ENCODE measurements at places on chromosomes 13 and 19. TPM values are rescaled to one million over a fixed set of nuclear protein-coding genes. Genes with fewer than 3 reads are reported as not detected.

The ANKRD24 gene
- total RNA-seq, result 2.1 TPM

The CA11 gene
- 3.2 TPM for total RNA-seq

The MUC16 gene
- not detected for total RNA-seq

The CGB1 gene
- not detected for total RNA-seq

The ZNF565 gene
- 1.2 TPM for total RNA-seq

The CLEC17A gene
- total RNA-seq, result not detected

The SLC25A23 gene
- total RNA-seq, result 60.7 TPM

The IL12RB1 gene
- total RNA-seq, result 0.12 TPM

The PGLYRP1 gene
- not detected for total RNA-seq

The ZNF723 gene
- total RNA-seq, result not detected

The LRG1 gene
- 2.3 TPM for total RNA-seq

The SKA3 gene
- total RNA-seq, result 2.3 TPM

The TSHZ3 gene
- 5.9 TPM for total RNA-seq

The FGF14 gene
- total RNA-seq, result 0.06 TPM

The ZNF726 gene
- 0.92 TPM for total RNA-seq

Data from glomerular endothelial cell (primary cell).